ENCODE measurements at places on chromosomes 12 and 14.

GRCh38 chr12:5521456-5522325 lies 89.8 kb downstream of the NTF3 start:
- no peak for DNase-seq

GRCh38 chr14:102058961-102059360 lies 27.9 kb downstream of the HSP90AA1 start:
- DNase-seq = no peak

GRCh38 chr12:83841620-83842019 lies 1071.0 kb downstream of the SLC6A15 start:
- DNase-seq = no peak

- no peak for DNase-seq
Observed at GRCh38 chr12:21566223-21566906, 38.3 kb downstream of the GYS2 start.

- no peak for DNase-seq
Observed at GRCh38 chr12:120215766-120216735, 15.1 kb upstream of the RPLP0 start.

DNA sequence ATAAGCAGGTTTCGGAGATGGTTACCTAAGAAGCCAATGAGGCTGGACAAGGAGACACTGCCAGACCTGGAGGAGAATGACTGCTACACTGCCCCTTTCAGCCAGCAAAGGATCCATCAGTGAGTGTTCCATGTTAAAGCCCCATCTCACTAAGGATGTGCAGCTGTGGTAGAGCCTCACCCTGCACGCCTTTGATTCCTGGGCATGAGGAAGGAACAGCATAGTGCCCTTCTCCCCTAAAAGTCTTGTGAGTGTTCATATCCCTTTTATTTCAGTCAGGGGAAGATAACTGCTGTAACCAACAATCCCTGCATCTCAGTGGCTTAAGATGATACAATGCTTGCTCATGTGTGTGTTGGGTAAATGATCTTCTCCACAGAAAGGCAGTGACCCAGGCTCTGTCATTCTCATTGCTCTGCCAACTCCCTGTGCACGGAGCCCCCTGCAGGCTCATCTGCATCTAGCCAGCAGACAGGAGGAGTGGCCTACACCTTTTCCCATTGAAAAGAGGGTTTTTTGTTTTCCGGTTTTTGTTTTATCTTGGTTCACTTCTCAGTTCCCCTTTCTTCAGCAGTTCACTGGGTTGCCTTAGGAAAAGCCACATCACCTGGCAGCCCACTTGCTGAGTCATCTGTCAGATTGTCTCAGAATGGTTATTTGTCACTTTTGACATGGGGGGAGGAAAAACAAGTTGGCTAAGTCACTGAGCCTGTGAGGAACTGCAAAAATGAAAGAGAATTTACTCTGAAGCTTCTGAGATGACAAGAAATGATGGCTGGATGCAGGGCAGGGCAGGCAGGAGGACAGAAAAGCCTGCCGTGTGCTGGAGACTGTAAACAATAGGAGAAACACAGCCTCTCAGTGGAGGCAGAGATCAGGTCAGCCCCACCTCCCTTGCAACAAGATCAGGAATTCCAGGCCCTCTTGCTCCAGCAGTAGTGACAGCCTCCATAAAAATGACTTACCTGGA lies 193.3 kb downstream of the ANO4 start:
- no peak for DNase-seq

- peak; percentile 14 for DNase-seq
Observed at GRCh38 chr14:99389174-99389826, 91.4 kb downstream of the SETD3 start.

DNA sequence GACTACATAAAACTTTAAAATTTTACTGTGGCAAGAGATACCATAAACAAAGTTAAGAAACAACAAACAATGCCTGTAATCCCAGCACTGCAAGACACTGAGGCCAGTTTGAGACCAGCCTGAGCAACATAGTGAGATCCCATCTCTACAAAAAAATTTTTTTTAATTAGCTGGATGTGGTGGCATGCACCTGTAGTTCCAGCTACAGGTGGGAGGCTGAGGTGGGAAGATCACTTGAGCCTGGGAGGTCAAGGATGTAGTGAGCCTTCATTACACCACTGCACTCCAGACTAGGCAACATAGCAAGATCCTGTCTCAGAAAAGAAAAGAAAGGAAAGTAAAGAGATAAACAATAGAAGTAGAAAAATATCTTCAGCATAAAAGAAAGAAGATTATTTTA lies 3.3 kb upstream of the TEX52 start:
- DNase-seq = no peak

DNA sequence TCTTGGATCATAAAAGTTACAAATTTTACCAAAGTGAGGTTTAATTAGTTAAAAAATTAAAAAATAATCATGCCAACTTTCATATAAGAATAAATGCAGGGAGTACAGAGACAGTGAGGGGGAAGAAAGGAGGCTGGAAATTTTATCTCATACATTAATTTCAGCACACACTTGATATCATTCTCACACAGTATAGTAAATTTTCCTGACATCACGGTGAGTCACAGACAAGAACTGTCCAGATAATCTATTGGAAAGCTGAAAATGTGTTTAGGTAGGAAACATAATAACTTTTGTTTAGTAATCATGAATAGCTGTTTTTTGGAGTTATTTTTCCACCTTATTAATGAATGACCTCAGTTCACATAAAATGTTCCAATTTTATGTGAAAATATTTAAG lies 1204.8 kb downstream of the GALC start:
- no peak for DNase-seq

DNA sequence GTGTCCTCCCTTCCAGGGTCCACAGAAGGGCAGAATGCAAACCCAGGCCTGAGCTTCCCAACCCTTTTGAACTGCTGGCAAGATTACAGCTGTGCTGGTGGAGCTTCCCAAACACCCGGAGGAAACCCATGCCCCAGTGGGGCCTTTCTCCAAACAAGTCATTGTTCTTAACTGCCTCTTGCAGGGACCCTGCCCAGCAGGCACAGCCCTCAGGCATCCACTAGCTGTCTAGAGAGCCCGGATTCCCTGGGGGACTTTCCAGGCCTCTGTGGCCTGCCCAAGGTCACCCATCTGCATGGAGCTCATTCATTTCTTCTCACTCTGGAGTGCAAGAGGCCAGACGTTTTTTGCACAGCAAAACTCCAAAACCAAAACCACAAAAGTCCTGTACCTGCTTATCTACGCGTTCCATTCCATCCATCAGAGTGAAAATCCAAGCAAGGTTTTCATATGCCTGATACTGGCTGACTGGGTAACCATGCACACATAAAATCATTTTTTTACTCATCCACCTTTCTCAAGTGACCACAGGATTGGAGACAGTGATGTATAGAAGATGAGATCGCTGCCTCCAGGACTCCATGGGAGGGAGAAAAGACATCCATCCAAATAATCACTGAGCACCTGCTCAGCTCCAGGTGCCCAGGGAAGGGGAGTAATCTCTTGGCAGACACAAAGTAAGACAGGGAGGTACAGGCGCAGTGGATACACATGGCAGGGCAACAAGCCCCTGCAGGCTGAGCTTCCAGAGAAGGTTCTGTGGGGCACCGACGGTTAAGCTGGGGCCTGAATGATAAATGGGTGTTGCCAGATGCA lies 17.2 kb upstream of the BDKRB2 start:
- no peak for DNase-seq

GRCh38 chr14:54300881-54301280 lies 95.9 kb upstream of the CDKN3 start:
- no peak for DNase-seq

GRCh38 chr12:121582583-121583333 lies 1.9 kb upstream of the KDM2B start:
- DNase-seq = no peak

DNA sequence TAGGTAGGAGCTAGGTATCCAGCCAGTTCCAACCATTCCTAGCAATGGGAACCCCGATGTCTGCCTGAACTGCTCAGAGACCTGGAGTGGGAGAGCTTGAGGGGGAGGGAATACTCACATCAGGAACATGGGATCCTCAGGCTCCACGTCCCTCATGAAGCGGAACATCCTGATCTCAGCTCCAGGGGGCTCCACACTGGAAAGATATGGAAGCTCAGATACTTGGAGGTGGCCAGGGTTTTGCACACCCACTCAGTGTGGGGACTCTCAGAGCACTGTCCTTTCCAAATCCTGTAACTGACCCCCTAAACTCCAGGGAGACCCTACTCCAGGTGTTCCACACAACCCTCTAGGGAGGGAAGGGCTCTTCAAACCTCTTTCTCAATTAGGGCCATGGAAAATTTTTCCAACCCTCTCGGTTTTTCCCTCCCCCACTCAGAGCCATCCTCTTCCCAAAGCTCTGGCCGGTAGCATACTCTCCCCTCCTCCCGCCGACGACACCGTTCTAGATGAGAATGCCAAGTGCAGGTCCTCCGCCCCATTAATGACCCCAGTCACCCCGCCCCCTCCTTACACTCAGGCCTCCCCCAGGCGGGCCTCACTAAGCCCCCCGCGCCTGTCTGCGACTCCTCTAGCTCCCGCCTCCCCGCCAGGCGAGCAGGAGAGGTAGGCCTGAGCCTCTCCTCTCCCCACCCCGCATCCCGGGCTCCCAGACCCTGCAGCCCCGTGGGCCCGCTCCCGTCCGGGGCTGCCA lies 597 bp downstream of the MLF2 start:
- no peak for DNase-seq

DNA sequence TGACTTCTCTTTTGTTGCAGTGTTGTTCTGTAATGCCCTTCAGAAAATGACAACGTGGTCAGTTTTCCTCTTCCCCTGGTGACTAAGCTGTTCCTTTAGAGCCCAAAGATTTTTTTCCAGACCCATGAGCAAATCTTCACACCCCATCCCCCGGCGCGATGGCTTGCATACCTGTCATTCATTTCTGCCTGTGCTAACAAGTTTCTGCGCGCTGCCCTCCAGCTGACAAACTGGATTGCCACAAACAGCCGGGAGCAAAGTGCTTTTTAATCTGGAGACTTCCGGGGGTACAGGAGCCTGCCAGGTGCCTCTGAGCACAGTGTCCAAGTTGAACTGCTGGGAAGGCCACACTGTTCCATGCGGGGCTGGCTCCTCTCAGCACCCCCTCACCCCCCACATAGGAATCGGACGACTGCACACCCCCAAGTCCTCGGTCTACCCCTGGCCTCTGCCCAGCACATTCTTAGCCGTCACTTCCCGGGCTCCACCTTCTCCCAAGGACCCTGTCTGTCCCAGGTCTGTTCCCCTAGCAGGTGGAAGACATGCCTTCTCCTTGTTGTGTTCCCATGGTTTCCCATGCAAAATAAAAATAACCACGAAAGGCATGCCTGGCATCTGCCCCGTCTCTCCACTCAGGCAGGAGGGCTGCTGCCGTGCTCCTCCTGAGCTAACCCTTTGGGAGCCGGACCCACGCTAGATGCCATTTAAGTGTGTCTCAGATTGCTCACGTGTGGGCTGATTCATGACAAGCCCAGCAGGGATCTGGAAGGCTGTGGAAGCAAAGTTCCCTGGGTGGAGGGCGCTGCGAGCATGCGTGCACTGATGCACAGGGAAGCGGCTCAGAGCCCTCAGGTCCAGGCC lies 14.1 kb downstream of the RILPL1 start:
- no peak for DNase-seq

DNA sequence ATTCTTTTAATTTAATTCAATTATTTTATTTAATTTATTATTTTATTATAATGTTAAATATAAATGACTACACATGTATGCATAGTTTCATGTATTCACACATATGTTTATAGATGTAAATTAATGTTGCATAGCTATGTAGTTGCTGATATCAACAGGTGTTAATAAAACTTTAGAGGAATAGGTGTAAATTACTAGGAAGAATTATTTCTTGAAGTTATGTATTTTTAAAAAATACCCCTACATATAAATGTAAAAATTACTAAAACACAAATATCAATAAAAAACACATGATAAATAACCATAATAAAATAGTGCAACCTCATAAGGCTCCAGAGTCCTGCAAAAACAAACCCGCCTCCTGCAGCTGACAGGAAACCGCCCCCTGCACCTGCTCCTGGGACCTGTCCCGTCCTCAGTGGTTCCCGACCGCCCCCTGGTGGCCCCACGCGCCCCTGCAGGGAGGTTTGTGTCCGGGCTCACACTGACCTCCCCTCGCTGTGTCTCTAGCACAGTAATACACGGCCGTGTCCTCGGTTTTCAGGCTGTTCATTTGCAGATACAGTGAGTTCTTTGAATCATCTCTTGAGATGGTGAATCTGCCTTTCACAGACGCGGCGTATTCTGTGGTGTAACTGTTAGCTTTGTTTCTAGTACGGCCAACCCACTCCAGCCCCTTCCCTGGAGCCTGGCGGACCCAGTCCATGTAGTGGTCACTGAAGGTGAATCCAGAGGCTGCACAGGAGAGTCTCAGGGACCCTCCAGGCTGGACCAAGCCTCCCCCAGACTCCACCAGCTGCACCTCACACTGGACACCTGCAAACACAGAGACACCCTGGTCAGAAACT lies 1264.0 kb downstream of the TMEM121 start:
- peak; percentile 42 for DNase-seq

DNA sequence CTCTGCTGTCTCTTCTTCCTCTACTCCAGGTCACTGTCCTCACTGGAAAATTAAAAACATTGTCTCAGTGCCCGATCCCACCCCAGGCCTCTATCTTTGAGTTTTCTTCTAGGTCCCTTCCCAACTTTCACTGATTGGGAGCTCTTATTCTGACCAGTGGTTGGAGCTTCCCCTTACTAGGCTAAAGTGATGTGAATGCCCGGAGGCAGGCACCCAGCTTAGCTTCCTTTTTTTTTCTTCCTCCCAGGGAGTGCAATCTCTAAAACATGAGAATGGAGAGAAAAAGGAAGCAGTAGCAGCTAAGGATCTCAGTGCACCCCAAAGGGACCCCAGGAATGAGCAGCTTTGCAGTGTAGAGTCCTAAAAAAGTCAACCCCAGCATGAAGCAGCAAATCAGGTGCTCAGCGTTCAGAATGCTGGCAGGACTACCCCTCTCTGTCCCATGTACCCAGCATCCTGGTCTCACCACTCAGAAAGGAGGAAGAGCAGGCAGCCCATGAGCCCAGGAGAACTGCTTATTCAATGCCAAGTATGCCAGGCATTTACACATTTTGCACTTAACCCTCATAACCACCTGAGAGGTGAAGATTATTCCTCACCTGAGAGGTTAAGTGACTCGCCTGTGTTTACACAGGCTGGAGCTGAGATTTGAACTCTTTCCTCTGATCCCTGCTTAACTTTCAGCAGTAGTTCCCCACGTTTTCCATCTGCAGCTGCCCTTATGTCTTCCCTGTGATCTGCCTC lies 146.2 kb upstream of the PWP1 start:
- no peak for DNase-seq
